Activated CD8-positive, alpha-beta memory T cell treated with anti-CD3 and anti-CD28 coated beads for 4 hours (primary cell): ENCODE measurements at places on chromosomes 16 and 17.
A peak's percentile ranks its signal among the peaks of the same experiment; 100 is the strongest.

GRCh38 chr17:1606352-1606985 lies 22.2 kb downstream of the SLC43A2 start:
- DNase-seq: no peak

- no peak for DNase-seq
Measured at GRCh38 chr17:19750835-19751234, 2.7 kb upstream of the ALDH3A1 start.

DNA sequence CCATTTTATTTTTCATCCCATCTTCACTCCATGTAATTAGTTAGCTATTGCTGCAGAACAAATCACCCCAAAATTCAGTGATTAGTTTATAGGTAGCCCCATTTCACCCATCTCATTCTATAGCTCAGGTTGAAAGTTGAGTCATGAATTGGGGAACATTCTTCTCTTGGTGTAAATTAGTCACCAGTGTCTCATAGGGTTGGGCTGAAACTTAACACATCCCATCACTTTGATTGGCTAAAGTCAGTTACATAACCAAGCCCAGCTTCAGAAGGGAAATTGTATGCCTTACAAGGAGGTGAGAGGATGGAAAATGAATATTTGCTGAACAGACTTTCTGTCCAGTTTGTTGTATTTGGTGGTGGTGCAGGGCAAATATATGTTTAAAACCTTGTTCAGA lies 477.5 kb downstream of the WWOX start:
- DNase-seq: no peak

DNA sequence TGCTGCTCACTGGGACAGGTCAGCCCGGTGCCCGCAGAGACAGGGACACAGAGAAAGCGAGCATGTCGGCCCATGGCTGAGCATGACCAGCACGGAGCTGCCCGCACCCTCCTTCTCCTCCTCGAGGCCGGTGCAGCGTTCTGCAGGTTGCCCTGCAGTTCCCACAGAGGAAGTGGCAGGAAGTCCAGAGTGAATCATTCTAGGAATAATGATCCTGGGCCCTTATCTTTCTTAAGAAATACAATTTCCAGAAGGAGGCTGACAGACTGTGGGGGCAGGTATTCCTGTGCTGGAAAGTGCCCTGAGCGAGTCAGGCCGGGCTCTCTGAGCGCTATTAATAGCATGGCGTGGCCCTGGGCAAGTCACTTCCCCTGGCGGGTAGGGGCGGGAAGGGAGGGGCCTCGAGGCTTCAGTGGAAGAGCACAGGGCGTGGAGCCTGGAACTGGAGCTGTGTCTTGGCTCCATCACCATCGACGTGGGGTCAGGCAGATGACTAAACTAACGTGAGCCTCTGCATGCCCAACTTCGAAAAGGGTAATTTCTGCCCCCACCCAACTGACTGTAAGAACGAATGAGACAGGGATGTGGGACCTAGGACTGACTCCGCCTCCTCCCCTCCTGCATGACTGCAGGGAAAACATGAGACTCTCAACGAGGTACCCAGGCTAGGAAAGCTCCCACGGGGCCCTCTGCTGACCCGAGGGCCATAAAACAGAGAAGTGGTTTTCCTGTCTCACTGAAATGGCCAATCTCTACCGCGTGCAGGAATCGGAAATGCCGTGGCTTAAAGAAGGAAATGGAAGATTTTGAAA lies 9.8 kb downstream of the TMEM204 start:
- peak; percentile 40 for DNase-seq

DNA sequence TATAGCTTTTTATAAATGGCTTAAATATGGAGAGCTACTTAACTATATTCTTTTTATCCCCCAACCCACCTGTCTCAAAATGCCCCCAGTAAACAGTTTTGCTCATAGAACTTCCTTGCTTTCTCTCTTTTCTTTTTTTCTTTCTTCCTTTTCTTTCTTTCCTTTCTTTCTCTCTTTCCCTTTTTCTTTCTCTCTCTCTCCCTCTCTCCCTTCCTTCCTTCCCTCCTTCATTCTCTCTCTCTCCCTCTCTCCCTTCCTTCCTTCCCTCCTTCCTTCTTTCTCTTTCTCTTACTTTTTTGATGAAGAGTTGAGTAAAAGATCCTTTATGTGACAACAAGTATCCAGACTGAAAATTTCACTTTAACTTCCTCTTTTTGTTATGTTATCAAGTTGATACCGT lies 48.2 kb downstream of the KCNJ2 start:
- DNase-seq: no peak

DNA sequence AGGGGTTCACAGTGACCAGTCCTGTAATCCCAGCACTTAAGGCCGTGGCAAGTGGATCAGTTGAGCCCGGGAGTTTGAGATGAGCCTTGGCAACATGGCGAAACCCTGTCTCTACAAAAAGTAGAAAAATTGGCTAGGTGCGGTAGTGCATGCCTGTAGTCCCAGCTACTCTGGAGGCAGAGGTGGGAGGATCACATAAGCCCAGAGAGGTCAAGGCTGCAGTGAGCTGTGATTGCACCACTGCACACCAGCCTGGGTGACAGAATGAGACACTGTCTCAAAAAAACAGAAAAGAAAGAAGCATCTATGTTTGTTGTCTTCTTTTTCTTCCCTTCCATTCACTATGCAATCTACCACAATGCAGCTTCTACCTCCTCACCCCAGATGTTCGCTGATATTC lies 151.9 kb upstream of the RBL2 start:
- no peak for DNase-seq

DNA sequence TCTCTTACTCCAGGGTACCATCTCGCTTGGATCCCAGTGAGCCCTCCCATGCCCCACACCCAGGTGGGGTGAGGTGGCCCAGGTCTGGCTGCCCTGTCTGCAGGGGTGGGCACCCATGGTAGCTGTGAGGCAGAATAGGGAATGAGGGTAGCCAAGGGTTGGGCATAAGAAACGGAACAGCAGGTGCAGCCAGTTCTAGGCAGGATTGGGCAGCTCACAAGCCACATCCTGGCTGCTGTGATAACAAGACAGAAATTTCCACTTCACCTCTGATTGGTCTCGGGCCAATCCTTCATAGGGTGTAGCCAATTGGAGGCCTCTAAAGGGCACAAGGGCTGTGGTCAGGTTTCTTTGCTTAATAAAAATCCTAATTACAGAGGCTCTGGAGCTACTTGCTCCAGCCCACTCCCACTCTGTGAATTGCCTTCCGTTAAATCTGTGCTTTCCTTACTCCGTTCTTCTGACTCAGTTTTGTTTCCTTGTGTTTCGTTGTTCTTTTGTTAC lies 1.5 kb upstream of the ARHGDIG start:
- no peak for DNase-seq

- no peak for DNase-seq
Measured at GRCh38 chr16:3266873-3267537, 10.6 kb upstream of the MEFV start.

- no peak for DNase-seq
Measured at GRCh38 chr17:28720247-28720996, 637 bp downstream of the RPL23A start.

- no peak for DNase-seq
Measured at GRCh38 chr16:68000450-68000849, 1.2 kb upstream of the DPEP2 start.

DNA sequence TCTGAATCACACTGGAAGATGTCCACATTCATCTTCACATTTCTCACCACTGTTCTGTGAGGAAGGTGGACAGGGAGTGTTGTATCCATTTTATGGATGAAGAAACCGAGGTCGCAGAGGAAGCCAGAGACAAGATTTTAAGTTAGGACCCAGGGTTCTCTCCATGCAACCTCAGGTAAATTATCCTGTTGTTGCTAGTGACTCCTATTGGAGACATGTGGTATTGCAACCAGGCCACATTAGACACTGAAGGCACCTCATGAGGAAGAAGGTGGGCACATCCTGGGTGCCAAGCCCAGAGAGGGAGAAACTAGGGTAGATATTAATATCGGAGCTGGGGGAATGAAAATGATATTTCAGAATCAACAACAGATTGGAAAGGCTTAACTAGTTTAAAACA lies 8.5 kb upstream of the WNT9B start:
- DNase-seq: no peak

GRCh38 chr17:50889528-50890118 lies 23.5 kb upstream of the TOB1 start:
- no peak for DNase-seq

- DNase-seq: no peak
Measured at GRCh38 chr16:69105501-69106361, at the start of gene HAS3. HAS3 (plus strand) TSS chr16:69105653; CDS start chr16:69109396, 3,743 bp downstream.

- DNase-seq: no peak
Measured at GRCh38 chr17:73030995-73031394, 61.5 kb downstream of the SLC39A11 start.

DNA sequence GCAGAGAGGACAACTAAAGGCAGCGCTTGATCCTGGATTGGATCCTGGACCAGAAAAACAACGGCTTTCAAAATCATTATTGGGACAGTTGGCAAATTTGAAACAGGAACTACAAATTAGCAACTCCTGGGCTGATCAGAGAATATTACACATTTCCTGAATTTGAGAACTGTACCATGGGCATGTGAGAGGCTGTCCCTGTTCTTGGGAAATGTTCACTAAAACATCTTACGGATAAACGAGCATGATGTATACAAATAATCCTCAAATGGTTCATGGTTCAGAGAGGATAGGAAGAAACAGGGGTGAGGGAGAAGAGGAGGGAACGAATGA lies 2.3 kb upstream of the ITGAE start:
- DNase-seq: no peak
